ENCODE measurements at places on chromosomes 6 and 20.

GRCh38 chr20:52922436-52922835, 49.7 kb upstream of the TSHZ2 start:
- H3K4me1 ChIP-seq = peaks cover 32% of the 10 kb centered on the region
- DNase-seq = no peak
- H3K4me3 ChIP-seq = no peak overlapping the region

DNA sequence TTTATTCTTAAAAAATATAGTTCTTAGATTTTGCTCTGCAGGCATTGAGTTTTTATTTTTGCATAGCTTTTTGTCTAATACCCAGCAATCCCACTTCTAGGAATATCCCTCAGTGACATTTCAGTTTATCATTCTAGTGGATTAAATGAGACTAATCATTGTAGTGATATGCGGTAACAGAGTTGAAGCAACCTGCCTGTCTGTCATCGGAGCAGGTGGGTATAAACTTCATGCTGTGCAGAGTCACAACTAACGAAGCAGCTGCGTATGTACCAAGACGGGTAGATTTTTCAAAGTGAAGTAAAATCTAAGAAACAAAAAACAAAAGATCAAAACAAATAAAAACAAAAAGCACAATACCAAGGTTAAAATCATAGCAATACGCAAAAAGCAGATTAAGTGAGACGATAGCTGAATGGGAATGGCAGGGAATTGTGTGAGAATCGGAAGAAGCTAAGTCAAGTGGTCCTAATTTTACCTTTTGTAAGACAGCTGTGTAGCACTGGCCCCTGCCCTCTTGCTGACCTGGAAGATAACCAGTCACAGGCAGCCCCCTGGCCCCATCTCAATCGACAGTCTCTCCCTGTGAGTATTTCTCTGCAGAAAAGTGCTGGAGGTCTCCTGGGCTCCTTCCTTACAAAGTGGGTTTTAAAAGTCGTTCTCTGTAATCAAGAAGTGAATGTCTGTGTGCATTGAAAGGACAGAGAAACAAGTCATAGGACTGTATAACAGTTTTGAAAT, 169.2 kb downstream of the OR2B2 start:
- DNase-seq = no peak
- no peak overlapping the region for H3K4me3 ChIP-seq
- no peaks in the 10 kb centered on the region for H3K27me3 ChIP-seq
- H3K36me3 ChIP-seq = no peaks in the 10 kb centered on the region
- H3K4me1 ChIP-seq = no peaks in the 10 kb centered on the region

DNA sequence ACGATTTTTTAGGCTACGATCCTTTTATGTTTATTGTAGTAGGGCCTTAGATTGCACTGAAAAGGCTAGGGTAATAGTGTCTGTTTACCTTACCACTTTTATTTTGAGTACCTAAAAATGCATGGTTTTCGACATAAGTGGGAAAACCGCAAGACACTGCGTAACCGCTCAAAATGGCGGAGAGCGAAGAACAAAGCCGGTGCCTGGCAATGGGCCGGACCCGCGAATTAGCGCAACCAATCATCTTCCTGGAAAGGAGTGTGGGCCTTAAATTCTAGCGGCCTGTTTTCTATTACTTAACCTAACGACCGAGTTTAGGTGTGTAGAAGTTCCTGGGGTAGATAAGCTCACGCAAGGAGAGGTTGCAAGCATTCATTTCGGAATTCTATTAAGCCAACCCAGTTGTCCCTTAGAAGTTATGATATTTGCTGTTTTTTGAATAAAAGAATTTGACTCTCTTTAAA, 118.0 kb downstream of the HFE start:
- no peaks in the 10 kb centered on the region for H3K36me3 ChIP-seq
- H3K27ac ChIP-seq = peak overlapping the region; percentile 93
- peak overlapping the region; percentile 61 for H3K4me3 ChIP-seq
- peaks cover 7% of the 10 kb centered on the region for H3K4me1 ChIP-seq
- DNase-seq = no peak

- no peak for DNase-seq
- H3K27me3 ChIP-seq = peaks cover 57% of the 10 kb centered on the region
- peak overlapping the region; percentile 19 for H3K4me3 ChIP-seq
- H3K4me1 ChIP-seq = peaks cover 9% of the 10 kb centered on the region
- H3K27ac ChIP-seq = no peak overlapping the region
Measured at GRCh38 chr20:44746367-44747165, 901 bp downstream of the KCNK15 start.

- H3K4me3 ChIP-seq = no peak overlapping the region
- no peak overlapping the region for H3K27ac ChIP-seq
- DNase-seq = no peak
- no peaks in the 10 kb centered on the region for H3K4me1 ChIP-seq
- H3K27me3 ChIP-seq = no peaks in the 10 kb centered on the region
Measured at GRCh38 chr20:62048346-62048761, 17.3 kb downstream of the TAF4 start.

GRCh38 chr6:41229721-41230120, 1.6 kb downstream of the TREML4 start:
- H3K27ac ChIP-seq = no peak overlapping the region
- no peaks in the 10 kb centered on the region for H3K4me1 ChIP-seq
- peaks cover 34% of the 10 kb centered on the region for H3K27me3 ChIP-seq
- no peak for DNase-seq
- H3K4me3 ChIP-seq = no peak overlapping the region

DNA sequence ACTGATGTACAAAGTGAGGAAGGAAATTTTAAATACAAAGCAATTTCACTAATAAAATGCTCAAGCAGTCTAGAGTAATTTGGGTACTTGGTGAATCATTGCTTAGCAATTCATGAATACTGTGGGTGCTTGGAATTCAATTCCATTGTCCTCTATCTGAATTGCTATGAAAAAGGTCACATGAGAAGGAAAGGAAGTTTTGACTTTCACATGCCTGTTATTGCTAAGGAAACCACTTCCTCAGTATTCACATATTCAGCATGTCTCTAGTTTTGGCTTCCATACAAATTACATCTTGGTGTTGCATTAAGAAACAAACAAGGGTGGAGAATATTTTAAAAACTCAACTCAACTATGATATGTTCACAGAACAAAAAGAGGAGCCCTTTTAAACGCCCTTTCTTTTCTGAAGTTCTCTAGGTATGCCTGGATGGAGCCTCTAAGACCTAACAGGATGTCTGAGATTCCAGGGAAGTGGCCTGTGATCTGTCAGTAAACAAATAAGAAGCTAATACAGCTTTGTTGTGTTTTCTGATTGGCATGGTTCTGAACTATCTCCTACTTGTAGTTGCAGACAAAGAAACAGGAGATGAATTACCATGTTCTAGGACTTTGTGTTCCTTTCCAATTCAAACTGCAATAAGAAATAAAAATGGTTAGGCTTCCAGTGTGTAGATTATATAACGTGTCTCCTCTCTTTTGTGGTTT, 190.4 kb downstream of the OGFRL1 start:
- no peaks in the 10 kb centered on the region for H3K27me3 ChIP-seq
- no peaks in the 10 kb centered on the region for H3K36me3 ChIP-seq
- H3K4me3 ChIP-seq = no peak overlapping the region
- H3K4me1 ChIP-seq = peaks cover 38% of the 10 kb centered on the region
- peak overlapping the region; percentile 95 for H3K27ac ChIP-seq
- DNase-seq = no peak

DNA sequence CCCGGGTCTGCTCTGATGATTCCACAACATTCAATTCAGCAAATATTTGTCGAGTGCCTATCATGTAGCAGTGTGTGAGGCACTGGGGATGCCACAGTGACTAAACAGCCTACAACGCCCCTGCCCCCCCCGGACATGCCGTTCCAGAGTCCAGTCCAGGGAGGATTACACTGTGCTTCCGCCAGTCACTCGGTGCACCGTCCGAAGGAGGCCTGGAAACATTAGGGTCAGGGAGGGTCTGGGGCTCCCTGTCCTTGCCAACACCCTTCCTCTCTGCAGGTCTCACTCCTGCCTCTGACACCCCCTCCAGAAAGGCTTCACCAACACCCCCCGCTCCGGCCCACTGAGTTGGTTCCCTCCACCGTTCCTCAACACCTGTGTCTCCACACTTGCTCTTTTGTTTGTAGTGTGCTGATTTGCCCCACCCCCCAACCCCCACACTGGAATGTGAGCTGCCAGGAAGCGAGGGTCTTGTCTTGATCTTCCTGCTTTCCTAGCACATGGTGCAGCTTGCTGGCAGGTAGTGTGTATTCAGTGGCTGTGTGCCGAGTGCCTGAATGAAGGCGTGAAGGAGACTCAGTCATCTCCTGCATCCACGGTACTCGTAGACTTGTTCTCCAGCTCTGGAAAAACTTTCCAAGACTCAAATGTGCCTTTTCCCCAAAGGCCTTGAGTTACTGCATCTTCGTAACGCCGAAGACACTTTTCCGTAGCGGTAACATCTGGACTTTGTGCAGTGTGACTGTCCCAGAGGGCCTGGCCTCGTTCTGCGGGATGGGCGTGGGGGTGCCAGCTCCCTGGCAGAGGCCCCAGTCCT, 150.4 kb downstream of the ZDHHC14 start:
- no peak for DNase-seq
- H3K36me3 ChIP-seq = no peaks in the 10 kb centered on the region
- H3K4me3 ChIP-seq = no peak overlapping the region
- H3K27ac ChIP-seq = no peak overlapping the region
- H3K27me3 ChIP-seq = no peaks in the 10 kb centered on the region

- H3K4me1 ChIP-seq = peaks cover 5% of the 10 kb centered on the region
- no peak overlapping the region for H3K27ac ChIP-seq
- no peak for DNase-seq
- no peak overlapping the region for H3K4me3 ChIP-seq
Measured at GRCh38 chr6:34385793-34386195, 6.7 kb downstream of the NUDT3 start.

- H3K36me3 ChIP-seq = no peaks in the 10 kb centered on the region
- no peak overlapping the region for H3K4me3 ChIP-seq
- peak; percentile 94 for DNase-seq
- peaks cover 33% of the 10 kb centered on the region for H3K4me1 ChIP-seq
Measured at GRCh38 chr6:144266091-144266649, 19.0 kb upstream of the UTRN start.

GRCh38 chr20:62972845-62973745, 20.6 kb downstream of the SLC17A9 start:
- H3K27me3 ChIP-seq = peaks cover 82% of the 10 kb centered on the region
- no peaks in the 10 kb centered on the region for H3K4me1 ChIP-seq
- H3K36me3 ChIP-seq = no peaks in the 10 kb centered on the region

DNA sequence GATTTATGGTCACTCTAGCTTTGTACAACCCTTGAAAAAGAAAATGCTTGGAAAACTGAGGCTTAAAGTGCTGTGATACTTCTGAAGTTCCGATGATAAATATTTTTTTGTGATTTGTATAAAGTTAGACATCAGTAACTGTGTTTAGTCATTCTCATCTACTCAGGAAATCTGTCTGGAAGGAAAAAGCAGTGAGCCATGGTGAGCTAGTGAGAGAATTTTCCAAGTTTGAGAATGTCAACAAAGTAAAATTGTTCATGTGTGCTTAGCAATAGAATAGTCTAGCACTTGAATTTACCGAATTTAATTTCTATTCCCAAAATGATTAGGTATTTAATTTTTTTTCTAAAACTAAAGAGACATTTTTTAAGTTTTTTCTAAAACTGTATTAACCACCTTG, 41.3 kb upstream of the PLCB4 start:
- H3K4me1 ChIP-seq = no peaks in the 10 kb centered on the region
- no peak overlapping the region for H3K27ac ChIP-seq
- DNase-seq = no peak
- H3K36me3 ChIP-seq = no peaks in the 10 kb centered on the region

- H3K4me3 ChIP-seq = peak overlapping the region; percentile 45
- peak; percentile 96 for DNase-seq
- H3K36me3 ChIP-seq = no peaks in the 10 kb centered on the region
- H3K27me3 ChIP-seq = no peaks in the 10 kb centered on the region
- H3K27ac ChIP-seq = no peak overlapping the region
Measured at GRCh38 chr20:36064658-36065426, 89.7 kb upstream of the EPB41L1 start.

DNA sequence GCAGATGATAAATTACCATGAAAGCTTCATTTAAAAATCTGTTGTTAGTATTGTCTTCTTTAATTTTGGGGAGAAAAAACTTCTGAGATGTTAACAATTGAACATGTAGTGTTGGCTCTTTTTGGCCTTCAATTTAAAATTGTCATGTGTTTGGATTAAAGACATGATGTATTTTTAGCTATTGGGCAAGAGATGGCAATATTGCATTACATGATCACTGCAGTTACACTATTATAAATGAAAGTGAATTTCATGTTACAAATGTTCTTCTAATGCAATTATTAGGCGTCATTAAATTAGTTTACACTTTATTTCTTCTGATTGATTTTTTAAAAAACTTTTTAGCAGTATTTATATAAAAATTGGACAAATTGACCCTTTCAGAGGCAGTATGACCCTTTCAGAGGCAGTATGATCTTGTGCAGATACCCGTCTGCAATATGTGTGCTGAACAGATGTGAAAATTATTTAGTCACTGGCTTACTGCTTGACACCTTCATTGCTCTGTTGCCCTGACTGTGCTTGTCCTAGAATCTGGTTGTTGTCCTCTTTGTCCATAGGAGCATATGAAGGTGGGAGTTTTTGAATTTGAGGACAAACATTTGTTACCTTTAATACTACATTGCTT, 25.8 kb downstream of the CDKAL1 start:
- no peak for DNase-seq
- H3K4me1 ChIP-seq = no peaks in the 10 kb centered on the region
- no peak overlapping the region for H3K27ac ChIP-seq
- H3K4me3 ChIP-seq = no peak overlapping the region
- no peaks in the 10 kb centered on the region for H3K27me3 ChIP-seq

- no peak overlapping the region for H3K27ac ChIP-seq
- no peaks in the 10 kb centered on the region for H3K36me3 ChIP-seq
- peaks cover 7% of the 10 kb centered on the region for H3K27me3 ChIP-seq
- H3K4me3 ChIP-seq = no peak overlapping the region
Measured at GRCh38 chr20:42130810-42131596, 512.8 kb upstream of the CHD6 start.

GRCh38 chr6:4747588-4747987, 28.6 kb upstream of the CDYL start:
- no peaks in the 10 kb centered on the region for H3K27me3 ChIP-seq
- H3K4me3 ChIP-seq = no peak overlapping the region
- no peak for DNase-seq
- no peaks in the 10 kb centered on the region for H3K36me3 ChIP-seq

DNA sequence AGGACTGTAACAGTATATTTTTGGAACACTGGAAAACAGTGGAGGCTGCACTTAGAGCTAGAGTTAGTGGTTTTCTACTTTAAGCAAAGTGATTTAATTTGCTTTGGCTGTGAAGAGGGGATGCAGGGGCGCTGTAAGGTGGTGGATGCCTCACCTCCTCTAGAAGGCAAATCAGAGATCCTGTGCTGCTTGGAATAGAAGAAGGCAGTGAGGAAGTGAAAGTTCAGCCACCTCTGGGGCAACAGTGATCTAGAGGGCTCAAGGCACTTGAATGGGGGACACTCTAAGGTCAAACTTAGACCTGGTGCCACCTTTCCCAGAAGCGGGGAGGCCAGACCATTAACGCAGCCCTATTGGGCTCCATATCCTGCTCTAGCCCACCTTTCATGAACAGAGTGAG, 19.0 kb upstream of the SNRPB2 start:
- H3K4me1 ChIP-seq = no peaks in the 10 kb centered on the region
- no peak overlapping the region for H3K27ac ChIP-seq
- no peak for DNase-seq
- peaks cover 13% of the 10 kb centered on the region for H3K27me3 ChIP-seq

GRCh38 chr6:13427801-13428582, 59.4 kb downstream of the GFOD1 start:
- no peaks in the 10 kb centered on the region for H3K27me3 ChIP-seq
- no peaks in the 10 kb centered on the region for H3K36me3 ChIP-seq
- H3K27ac ChIP-seq = no peak overlapping the region
- peaks cover 4% of the 10 kb centered on the region for H3K4me1 ChIP-seq
- H3K4me3 ChIP-seq = no peak overlapping the region
- no peak for DNase-seq

- H3K36me3 ChIP-seq = no peaks in the 10 kb centered on the region
- H3K27me3 ChIP-seq = peaks cover 2% of the 10 kb centered on the region
- no peaks in the 10 kb centered on the region for H3K4me1 ChIP-seq
- H3K4me3 ChIP-seq = no peak overlapping the region
- no peak overlapping the region for H3K27ac ChIP-seq
Measured at GRCh38 chr20:52465991-52466390, 274.4 kb upstream of the ZFP64 start.

All from RWPE2 (cell line).